ENCODE measurements at places on chromosomes 4 and X. TPM values are rescaled to one million over a fixed set of nuclear protein-coding genes. Genes with fewer than 3 reads are reported as not detected.
A peak's percentile ranks its signal among the peaks of the same experiment; 100 is the strongest.

DNA sequence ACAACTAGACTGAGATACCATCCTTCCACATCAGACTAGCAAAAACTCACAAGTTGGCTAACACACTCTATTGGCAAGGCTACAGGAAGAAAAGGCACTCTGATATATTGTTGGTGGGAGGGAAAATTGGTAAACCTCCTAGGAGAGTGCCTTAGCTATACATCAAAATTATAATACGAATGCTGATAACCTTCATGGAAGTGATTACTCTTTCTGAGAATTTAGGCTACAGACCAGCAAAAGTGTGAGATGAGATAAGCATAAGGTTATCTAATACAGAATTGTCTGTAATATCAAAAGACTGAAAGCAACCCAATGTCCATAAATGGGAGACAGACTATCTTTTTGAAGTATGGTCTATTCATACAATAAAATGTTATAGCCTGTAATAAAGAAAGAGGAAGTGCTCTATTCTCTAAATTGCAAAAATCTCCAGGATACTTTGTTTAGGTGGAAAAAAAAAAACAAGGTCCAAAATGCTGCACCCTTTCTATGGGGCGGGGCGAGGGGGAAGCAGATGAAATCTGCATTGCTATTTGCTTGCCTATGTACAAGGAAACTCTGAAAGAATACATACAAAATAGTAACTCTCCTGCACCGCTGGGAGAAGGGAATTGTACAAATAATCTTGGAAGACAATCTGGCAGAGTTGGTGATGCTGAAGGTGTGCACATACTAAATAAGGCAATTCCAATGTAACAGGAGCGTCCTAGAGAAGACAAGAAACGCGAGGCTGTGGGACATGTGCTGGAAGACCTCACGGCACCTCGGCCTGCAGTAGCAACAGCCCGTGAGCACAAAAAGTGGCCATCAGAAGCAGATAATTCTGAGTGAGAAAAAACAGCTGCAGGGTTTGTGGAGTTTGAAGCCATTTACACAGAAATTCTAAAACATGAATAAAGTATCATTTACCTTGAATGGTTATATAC is 109.7 kb downstream of the AFAP1 start:
- H3K4me1 ChIP-seq: peaks cover 56% of the 10 kb centered on the region
- peak overlapping the region; percentile 48 for H3K27ac ChIP-seq
- no peak for DNase-seq
- no peaks in the 10 kb centered on the region for H3K27me3 ChIP-seq

- H3K36me3 ChIP-seq: no peaks in the 10 kb centered on the region
- H3K4me1 ChIP-seq: no peaks in the 10 kb centered on the region
- H3K4me3 ChIP-seq: no peak overlapping the region
- DNase-seq: no peak
- no peaks in the 10 kb centered on the region for H3K27me3 ChIP-seq
Measured at GRCh38 chr4:41144812-41145211, 69.5 kb downstream of the APBB2 start.

GRCh38 chr4:151738720-151739517 is 21.9 kb downstream of the GATB start:
- H3K27me3 ChIP-seq: no peaks in the 10 kb centered on the region
- no peak overlapping the region for H3K27ac ChIP-seq
- no peaks in the 10 kb centered on the region for H3K4me1 ChIP-seq
- peaks cover 23% of the 10 kb centered on the region for H3K36me3 ChIP-seq

- no peak for DNase-seq
- H3K27me3 ChIP-seq: no peaks in the 10 kb centered on the region
- H3K4me1 ChIP-seq: peaks cover 5% of the 10 kb centered on the region
Measured at GRCh38 chr4:118814058-118814457, 21.9 kb downstream of the SEC24D start.

GRCh38 chrX:111131572-111131971 is 35.6 kb downstream of the PAK3 start:
- H3K36me3 ChIP-seq: no peaks in the 10 kb centered on the region
- H3K4me3 ChIP-seq: no peak overlapping the region
- H3K27me3 ChIP-seq: peaks cover 15% of the 10 kb centered on the region
- no peak overlapping the region for H3K27ac ChIP-seq

The ETDB gene
- not detected for total RNA-seq

DNA sequence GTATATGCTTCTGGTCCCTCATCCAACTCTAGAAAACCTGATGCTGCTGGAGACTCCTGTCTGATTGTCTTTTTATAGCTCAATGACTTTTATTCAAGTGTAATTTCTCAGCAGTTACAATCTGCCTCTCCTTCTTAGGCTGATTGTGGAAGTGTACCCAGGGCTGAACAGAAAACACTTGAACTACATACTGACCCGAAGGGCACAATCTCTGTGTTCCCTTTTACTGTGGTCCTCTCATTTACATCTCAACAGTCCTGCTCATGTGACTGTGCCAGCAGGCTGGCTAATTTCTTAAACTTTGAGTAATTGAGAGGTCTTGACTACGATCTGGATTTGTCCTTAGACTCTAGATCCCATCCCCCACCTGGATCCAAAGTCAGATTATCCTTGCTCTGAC is 863.4 kb downstream of the PDHA2 start:
- H3K36me3 ChIP-seq: no peaks in the 10 kb centered on the region
- H3K27ac ChIP-seq: no peak overlapping the region
- no peaks in the 10 kb centered on the region for H3K4me1 ChIP-seq
- H3K27me3 ChIP-seq: no peaks in the 10 kb centered on the region
- H3K4me3 ChIP-seq: no peak overlapping the region
- no peak for DNase-seq

The SPATA4 gene
- not detected for total RNA-seq

- H3K27me3 ChIP-seq: peaks cover 83% of the 10 kb centered on the region
- H3K4me1 ChIP-seq: peaks cover 23% of the 10 kb centered on the region
- no peaks in the 10 kb centered on the region for H3K36me3 ChIP-seq
- H3K27ac ChIP-seq: no peak overlapping the region
Measured at GRCh38 chrX:25019707-25020390, 4.1 kb upstream of the ARX start.

The CENPE gene
- 60.1 TPM for total RNA-seq

DNA sequence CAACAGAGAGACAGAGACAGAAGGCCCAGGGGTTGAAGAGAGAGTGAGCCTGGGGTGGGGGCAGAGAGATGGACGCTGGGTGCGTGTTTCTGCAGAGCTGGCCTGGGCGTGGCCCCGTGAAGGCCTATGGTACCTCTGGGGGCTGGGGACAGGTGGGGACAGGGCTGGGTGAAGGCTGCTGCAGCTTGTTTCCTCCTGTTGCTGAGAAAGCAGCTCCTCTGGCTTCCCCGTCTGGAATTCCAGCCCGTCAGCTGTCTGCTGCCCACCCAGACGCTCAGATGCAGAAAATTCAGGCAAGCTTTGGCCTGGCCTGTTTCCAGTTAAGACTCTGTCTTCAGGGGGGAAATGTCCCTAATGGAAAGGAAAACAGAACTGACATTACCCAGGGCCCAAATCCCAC is 76.8 kb upstream of the PSAPL1 start:
- H3K4me3 ChIP-seq: no peak overlapping the region
- peaks cover 24% of the 10 kb centered on the region for H3K27me3 ChIP-seq
- no peaks in the 10 kb centered on the region for H3K36me3 ChIP-seq
- no peak overlapping the region for H3K27ac ChIP-seq
- H3K4me1 ChIP-seq: no peaks in the 10 kb centered on the region

- no peaks in the 10 kb centered on the region for H3K36me3 ChIP-seq
- no peak for DNase-seq
- H3K4me1 ChIP-seq: no peaks in the 10 kb centered on the region
- no peak overlapping the region for H3K27ac ChIP-seq
Measured at GRCh38 chrX:50971395-50971794, 60.9 kb downstream of the BMP15 start.

DNA sequence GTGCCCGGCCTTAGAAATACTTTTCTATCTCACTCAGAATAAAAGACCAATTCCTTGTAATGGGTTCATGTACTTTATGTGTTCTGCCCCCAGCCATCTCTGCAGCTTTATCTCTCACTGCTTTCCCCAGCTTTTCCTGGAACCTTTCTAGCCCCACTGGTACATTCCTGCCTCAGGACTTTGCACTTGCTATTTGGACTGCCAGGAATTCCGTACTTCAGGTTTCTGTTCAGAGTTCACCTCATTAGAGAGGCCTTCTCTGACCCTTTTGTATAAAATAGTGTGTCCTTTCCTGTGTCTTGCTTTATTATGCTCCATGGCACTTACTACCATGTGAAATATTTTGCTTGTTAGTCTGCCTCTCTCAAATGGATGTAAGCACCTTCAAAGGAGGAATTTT is 112.5 kb downstream of the PDLIM5 start:
- no peaks in the 10 kb centered on the region for H3K27me3 ChIP-seq
- H3K27ac ChIP-seq: no peak overlapping the region
- no peak overlapping the region for H3K4me3 ChIP-seq

DNA sequence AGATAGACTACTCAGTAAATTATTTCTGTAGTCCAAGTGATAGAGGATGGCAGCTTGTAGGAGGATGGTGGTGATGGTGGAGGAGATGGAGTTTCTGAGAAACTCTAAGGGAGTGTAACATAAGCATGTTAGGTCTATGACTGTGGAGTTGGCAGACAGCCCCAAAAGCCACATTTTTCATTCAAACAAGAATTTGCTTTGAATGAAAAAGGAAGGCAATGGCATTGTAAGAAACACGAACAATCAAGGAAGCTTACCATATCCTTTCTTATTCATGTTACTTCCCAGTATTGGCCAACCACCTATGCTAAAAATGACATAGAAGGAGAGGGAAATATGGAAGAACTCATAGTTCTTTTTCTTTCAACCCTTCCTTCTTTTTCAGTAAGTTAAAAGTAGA is 18.7 kb upstream of the SEC24B start:
- H3K4me3 ChIP-seq: no peak overlapping the region
- H3K27me3 ChIP-seq: peaks cover 6% of the 10 kb centered on the region
- no peak overlapping the region for H3K27ac ChIP-seq
- peaks cover 11% of the 10 kb centered on the region for H3K4me1 ChIP-seq
- DNase-seq: no peak

The MAOB gene
- total RNA-seq: 0.10 TPM

- peaks cover 2% of the 10 kb centered on the region for H3K36me3 ChIP-seq
- H3K27me3 ChIP-seq: no peaks in the 10 kb centered on the region
Measured at GRCh38 chr4:188552741-188553275, 413.6 kb downstream of the TRIML1 start.

DNA sequence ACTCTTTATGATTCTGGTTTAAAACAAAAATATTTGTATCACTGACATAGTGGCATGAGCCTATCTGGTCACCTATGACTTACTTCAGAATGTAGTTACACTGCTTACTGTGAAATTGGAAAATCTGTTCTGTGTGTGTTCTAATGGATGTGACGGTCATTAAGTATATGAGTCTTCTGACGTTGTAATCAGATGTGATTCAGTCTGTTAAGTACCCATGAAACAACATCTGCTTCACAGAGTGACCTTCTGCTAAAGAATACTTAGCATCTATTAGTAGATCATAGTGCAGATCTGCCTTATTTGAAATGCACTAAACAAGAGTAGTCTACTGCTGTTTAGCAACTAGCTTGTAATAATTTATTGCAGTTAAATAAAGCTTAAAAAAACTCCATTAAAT is 317.1 kb downstream of the DCTD start:
- H3K27ac ChIP-seq: no peak overlapping the region
- no peaks in the 10 kb centered on the region for H3K4me1 ChIP-seq

DNA sequence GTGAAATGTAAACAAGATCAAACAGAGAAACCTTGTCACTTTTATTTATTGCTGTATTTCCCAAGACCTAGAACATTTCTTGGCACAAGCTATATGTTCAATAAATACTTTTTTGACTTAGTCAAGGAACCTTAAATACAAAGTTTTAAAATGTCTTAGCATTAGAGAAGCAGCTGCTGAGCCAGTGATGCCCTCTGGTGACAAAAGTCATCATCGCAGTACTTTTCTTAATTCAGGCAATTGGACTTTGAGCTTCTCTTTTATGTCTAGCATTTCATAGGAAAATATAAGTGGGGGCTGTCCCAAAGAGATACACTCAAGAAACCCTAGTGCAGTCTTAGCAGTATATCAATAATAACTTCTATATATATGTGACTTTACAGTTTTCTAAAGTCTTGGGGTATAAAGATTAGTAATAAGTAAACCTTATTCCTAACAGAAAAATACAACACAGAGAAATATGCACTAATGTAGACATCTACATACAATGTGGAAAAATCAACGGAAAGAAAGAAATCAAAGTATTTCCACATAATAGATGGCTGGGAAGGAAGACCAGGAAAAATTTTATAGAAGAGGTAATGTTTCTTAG is 118.4 kb downstream of the DTHD1 start:
- no peak overlapping the region for H3K4me3 ChIP-seq
- peaks cover 11% of the 10 kb centered on the region for H3K27me3 ChIP-seq
- peaks cover 11% of the 10 kb centered on the region for H3K36me3 ChIP-seq
- H3K4me1 ChIP-seq: peaks cover 14% of the 10 kb centered on the region
- peak overlapping the region; percentile 45 for H3K27ac ChIP-seq

DNA sequence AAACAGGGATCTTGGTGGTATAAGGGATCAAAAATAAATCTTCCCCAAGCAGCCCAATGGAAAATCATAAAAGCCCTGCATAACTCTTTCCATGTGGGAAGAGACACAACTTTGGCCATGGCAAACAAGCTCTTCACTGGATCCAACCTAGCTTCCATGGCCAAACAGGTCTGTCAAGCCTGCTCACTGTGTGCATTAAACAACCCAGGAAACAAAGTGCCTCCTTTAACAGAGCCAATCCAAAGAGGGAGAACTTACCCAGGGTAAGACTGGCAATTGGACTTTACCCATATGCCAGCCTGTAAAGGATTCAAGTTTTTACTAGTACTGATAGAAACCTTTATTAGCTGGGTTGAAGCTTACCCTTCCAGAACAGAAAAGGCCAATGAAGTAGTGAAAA is 7.6 kb upstream of the HERC5 start:
- no peak overlapping the region for H3K4me3 ChIP-seq
- no peak overlapping the region for H3K27ac ChIP-seq

- H3K36me3 ChIP-seq: peaks cover 1% of the 10 kb centered on the region
- DNase-seq: no peak
- no peak overlapping the region for H3K27ac ChIP-seq
- H3K4me1 ChIP-seq: peaks cover 19% of the 10 kb centered on the region
- no peak overlapping the region for H3K4me3 ChIP-seq
Measured at GRCh38 chrX:71660562-71661416, 6.6 kb upstream of the LOC101059915 start.

DNA sequence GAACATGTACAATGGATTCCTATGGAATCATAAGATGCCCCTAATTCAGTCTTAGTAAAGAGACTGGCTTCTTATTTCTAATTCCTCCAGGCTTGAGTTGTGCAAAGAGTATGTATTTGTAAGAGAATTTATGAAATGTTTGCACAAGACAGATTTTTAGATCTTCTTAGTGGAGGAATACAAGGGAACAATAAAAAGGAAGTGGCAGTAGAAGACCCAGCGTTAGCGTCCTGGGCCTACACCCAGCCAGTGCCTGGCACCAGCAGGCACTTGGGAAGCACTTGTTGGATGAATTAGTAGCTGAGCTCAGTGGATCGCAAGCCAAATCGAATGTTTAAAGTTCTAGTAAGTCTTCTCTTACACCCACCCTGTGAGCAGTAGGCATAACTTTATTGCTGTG is 157.4 kb downstream of the PTTG2 start:
- peaks cover 5% of the 10 kb centered on the region for H3K4me1 ChIP-seq
- no peak overlapping the region for H3K27ac ChIP-seq
- no peak for DNase-seq
- no peaks in the 10 kb centered on the region for H3K27me3 ChIP-seq
- H3K36me3 ChIP-seq: peaks cover 7% of the 10 kb centered on the region

The AMER1 gene
- 3.2 TPM for total RNA-seq

The USP17L10 gene
- total RNA-seq: not detected

The DCX gene
- total RNA-seq: not detected

Measured in activated T-cell treated with anti-CD3 and anti-CD28 coated beads, Interleukin-2, amount 50 U/mL, for 72 hours (primary cell).